ENCODE measurements at places on chromosomes 4 and X. TPM values are rescaled to one million over a fixed set of nuclear protein-coding genes. Genes with fewer than 3 reads are reported as not detected.

CWH43 gene
- total RNA-seq, result not detected

XAGE1A gene
- total RNA-seq, result not detected

F8A1 gene
- total RNA-seq, result 46.8 TPM

SMAD1 gene
- total RNA-seq, result 1.1 TPM

Data from activated CD8-positive, alpha-beta memory T cell treated with anti-CD3 and anti-CD28 coated beads for 36 hours (primary cell).